Uterus (tissue), 4 donors: ENCODE measurements at places on chromosomes 13 and 19.
A peak's percentile ranks its signal among the peaks of the same experiment; 100 is the strongest.

GRCh38 chr13:28425793-28426192 is 69.1 kb downstream of the FLT1 start:
- DNase-seq, result no peak

DNA sequence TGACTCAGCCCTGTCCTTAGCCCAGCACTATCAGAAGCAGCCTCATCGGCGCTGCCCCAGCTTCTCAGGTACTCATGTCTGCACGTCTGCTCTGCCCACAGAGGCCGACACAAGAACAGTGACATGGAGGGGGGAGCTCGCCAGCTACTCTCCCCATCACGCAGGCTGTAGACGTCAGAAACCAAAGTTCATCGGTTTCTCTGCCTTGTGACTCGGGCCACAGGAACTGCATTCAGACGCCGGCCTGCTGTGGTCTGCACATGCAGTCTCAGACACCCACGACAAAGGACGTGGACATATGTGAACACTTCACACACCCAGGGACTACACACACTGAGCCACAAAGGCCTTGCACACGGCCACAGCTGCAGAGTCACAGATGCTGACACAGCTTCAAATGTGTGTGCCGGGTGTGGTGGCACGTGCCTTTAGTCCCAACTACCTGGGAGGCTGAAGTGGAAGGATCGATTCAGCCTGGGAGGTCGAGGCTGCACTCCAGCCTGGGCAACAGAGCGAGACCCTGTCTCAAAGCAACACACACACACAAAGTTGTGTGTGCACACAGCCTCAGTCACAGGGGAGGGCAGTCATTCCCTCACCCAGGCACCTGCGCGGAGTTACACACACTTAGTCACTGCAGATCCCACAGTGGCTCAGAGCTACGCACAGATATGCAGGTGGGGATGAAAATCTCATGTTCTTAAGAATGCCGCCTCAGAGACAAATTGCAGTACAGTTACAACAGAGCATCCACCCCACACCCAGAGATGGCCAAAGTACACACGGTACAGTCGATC is 4.9 kb upstream of the ZFP36 start:
- peak; percentile 49 for DNase-seq

GRCh38 chr13:52945348-52945747 is 83.3 kb upstream of the OLFM4 start:
- DNase-seq, result no peak

DNA sequence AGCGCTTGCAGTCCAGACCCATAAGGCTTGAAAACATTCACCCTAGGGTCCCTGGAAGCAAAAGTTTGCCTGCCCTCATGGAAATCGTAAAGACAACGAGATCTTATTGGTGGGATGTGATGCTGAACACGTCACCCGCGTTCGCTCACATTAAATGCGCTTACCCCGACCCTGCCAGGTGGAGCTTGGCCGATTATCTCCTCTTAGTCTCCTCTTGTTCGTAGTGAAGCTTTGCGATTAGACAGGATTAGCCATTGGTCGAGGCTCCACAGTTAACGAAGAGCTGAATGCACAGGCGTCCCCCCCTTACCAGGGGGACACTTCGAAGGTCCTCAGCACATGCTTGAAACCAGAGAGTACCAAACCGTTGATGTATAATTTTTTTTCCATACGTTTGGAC is 16.0 kb upstream of the KDM4B start:
- no peak for DNase-seq

DNA sequence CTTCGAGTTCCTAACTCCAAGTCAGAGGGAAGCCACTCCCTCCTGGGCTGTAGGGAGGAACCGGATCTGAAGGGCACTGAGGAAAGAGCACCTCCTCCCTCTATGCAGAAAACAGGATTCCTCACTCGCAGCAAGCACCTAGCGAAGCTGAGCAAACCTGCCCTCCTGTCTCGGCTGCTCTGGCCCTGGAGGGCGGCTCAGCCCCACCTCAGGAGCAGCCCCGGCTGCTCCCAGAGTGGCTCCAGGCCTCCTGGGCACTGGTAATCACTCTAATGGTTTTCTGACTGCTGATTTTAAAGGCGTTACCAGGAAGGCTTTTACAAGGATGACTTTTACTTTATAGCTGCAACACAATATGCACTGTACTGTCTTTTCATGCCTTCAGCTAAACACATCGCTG is 312.5 kb downstream of the TEX29 start:
- DNase-seq, result no peak

DNA sequence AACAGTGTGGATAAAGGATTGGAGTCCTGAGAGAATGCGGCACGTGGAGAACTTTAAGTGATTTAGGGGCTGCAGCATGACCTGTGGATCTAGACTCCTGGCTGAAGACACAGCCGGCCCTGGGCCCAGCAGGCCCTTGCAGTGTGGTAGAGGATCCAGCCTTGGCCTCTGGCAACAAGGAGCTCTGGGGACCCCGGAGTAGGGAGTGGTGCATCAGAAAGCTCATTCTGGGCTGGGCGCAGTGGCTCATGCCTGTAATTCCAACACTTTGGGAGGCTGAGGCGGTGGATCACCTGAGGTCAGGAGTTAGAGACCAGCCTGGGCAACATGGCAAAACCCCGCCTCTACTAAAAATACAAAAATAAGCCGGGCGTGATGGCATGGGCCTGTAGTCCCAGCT is 76.0 kb downstream of the CHST8 start:
- no peak for DNase-seq

- DNase-seq, result no peak
These were observed 34.3 kb downstream of the ATP4B start for GRCh38 chr13:113623491-113624234.

- no peak for DNase-seq
These were observed 82.3 kb upstream of the PDCD5 start for GRCh38 chr19:32498648-32499200.

- no peak for DNase-seq
These were observed 89.0 kb downstream of the TEX29 start for GRCh38 chr13:111409413-111409812.

DNA sequence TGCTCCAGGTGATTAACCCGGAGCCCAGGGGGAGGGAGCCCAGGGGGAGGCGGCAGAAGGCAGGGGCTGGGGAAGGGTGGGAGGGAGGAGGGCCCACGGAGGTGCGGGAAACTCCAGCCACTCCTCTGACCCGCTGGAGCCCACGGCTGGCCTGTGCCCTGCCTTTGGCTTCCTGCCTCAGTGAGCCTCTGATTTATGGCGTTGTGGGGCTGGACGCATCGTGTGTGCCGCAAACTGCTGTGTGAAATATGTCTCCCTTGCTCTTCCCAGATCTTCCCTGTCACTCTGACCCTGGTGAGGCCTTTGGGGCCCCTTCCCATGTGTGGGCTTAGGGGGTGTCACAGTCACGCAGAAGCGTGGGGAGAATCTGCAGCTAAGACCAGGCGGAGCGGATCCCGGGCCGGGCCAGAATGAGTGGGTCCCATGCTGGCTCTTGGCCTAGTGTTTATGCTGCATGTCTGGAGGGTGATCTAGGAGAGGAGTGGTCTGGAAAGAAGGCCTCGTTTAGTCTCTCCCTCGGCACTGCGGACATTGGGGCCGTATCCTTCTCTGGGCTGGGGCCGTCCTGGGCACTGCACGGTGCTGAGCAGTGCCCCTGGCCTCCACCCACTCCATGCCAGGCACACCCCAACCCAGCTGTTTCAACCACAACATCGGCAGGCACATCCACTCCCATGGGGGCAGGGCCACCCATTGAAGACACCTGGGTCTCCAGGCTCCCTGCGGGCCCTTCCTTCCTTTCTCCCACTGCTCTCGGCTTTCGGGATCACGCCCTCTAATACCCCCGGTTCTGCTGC is 123.0 kb downstream of the KDM4B start:
- DNase-seq, result peak; percentile 73

DNA sequence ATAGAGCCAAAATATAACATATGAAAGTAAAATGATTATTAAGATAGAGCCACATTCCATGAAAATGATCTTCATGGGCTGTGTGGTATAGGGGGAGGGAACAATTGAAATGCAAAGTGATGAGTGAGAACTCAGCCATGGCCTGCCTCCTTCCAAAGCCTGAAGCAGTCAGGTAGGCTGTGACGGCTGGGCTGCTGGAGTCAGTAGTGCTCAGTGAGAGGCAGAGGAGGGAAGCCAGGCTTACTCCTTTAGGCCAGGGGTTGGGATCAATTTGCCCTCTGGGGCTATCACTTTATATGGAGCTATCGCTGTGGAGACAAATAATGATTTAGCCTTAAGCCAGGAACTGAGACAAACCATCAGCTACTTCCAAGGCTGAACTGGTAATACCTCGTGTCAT is 654.9 kb downstream of the FGF9 start:
- DNase-seq, result no peak

- no peak for DNase-seq
These were observed 4.6 kb upstream of the EPS8L1 start for GRCh38 chr19:55071129-55071502.
